Endothelial cell (in vitro differentiated cells): ENCODE measurements at places on chromosomes 4 and X. TPM values are rescaled to one million over a fixed set of nuclear protein-coding genes. Genes with fewer than 3 reads are reported as not detected.

DNA sequence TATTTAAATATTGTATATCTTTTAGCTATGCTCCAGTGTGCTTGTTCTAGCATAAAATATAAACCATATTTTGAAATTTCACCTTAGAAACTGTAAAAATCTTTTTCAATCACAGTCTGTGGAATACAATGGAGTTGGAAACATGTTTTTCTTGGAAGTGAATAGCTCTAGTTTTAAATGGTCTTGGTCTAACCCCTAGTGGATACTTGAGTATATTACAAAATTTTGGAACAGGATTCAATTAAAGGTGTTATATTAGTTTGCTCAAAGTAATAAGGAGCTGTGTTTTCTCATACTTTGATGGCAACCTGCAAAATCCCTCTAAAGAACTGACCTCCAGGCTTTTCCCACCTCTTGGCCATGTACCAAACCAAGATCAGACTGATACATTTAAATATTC lies 48.2 kb downstream of the STK26 start:
- no peak for DNase-seq

- no peak for DNase-seq
Observed at GRCh38 chrX:153706799-153707198, 17.4 kb downstream of the BCAP31 start.

- DNase-seq: no peak
Observed at GRCh38 chr4:112270640-112271421, 14.9 kb downstream of the TIFA start.

GRCh38 chr4:113684534-113685091 lies 76.9 kb downstream of the CAMK2D start:
- no peak for DNase-seq

MAGEA9B gene
- not detected for total RNA-seq

DNA sequence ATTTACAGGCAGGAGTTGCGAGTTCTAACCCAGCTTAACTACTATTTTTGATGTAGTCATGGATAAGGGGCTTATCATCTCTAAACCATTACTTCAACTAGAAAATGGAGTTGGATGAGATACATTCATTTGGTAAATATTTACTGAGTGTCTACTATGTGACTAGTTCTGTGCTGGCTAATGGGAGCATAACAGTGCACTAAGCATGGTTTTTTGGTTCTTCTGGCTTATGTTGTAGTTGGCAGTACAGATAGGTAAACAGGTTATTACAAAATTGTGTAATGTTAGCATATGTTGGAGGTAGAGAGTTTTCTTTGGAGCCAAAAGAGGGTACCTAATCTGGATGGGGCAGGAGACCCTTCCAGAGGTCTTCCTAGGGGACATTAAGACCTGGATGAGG lies 25.8 kb upstream of the PI4K2B start:
- DNase-seq: no peak

C4orf51 gene
- total RNA-seq: not detected

DNA sequence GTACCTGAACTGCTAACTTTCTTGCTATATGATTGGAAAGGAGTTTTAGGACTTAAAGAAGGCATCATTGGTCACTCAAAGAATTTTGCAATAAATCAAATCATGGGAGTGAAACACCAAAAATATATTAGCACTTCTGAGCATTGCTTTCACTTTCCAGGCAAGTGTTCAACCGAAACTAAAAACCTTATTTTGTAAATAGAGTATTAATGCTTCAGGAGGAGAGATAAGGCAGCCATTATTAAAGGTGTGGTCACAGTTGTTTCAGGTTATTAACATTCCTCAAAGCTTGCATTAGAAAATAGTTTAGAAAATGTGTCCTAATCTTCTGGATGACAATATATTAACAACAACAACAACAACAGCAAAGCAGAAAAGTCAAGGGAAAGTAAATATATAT lies 92.3 kb upstream of the TLL1 start:
- DNase-seq: no peak

RHOXF1 gene
- not detected for total RNA-seq

- no peak for DNase-seq
Observed at GRCh38 chrX:143642426-143642825, 6.5 kb upstream of the SLITRK4 start.

DNA sequence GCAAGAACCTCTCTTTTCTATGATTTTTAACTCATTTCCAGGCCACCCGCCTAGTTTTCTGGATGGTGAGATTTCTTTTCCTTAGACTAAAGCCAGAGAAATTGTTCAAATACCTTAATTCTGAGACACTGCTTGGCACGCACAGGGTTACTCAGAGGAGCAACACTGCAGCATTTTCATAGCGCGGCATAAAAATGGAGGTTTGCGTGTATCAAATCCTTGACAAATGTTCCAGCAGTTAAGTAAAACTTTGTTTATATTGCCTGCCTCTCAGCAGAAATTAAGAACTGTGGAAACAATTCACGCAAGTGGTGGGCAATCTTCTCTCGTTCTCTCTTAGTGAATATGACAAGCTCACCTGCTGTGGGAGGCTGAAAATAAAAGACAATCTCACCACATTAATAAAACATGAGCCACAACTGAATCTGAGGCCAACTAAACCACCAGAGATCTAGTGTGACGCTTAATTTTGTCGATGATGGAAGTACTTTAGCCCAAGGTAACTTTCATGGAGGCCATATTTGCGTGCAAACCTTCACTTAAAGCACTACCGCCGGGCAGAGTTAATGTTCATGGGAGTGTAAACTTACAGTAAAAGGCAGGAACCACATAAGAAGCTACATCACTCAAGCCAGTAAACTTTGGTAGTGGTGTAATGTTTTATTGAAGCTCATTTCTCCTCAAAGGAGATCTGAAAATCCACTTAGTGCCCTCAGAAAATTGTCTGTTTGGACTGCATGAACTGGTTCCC lies 894.8 kb upstream of the EPHA5 start:
- no peak for DNase-seq

GRCh38 chr4:17523662-17524061 lies 8.7 kb downstream of the CLRN2 start:
- no peak for DNase-seq

GRCh38 chrX:22141047-22141730 lies 109.1 kb downstream of the PHEX start:
- no peak for DNase-seq

UGT2B15 gene
- total RNA-seq: not detected

TMEM33 gene
- total RNA-seq: 59.6 TPM
